ENCODE measurements at places on chromosomes 3 and 15.
A peak's percentile ranks its signal among the peaks of the same experiment; 100 is the strongest.

GRCh38 chr3:52181543-52181942 lies 16.4 kb upstream of the ALAS1 start:
- DNase-seq, result no peak

- DNase-seq, result no peak
Observed at GRCh38 chr3:189289251-189289650, 117.5 kb downstream of the TPRG1 start.

- no peak for DNase-seq
Observed at GRCh38 chr3:149662240-149662887, 4.5 kb upstream of the WWTR1 start.

DNA sequence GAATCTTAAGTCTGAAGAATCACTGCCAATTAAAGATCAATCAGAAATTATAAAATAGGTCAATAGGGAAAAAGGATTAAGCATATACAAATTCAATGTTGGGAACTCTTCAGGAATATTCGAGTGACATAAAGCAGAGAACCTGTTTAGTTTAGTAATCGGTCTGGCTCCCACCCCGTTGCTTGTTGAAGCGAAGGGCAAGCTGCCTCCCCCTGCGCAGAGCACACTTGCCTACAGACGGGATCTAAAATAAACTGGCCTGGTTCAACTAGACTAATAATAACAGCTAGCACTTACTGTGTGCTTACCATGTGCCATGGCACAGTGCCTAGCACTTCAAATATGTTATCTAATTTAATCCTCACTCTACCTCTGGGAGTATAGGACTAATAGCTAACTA lies 8.6 kb downstream of the SEMA6D start:
- DNase-seq, result no peak

DNA sequence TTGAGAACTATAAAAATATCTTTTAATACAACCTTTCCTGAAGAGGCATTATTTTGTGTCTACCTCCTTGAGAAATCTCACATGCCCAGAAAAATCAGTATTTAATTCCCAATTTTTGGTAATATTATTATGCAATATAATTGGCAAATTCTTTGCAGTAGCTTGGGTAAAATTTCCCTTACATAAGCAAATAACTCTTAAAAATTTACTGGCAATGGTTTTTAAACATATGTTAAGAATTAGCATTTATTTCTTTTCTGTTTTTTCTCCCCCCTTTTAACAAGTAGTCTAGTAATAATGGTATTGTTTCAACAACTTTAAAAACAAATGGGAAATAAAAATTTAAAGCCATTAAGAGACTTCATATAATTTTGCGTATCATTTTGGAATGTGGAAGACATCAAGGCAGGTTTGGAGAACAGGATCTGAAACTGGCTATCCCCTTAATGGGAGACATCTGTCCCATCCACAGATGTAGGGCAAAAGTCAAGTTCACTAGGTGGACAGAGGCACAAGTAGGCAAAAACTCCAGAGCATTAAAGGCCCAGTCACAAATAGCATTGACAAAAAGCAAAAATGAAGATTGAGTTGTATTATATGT lies 89.6 kb upstream of the AADACL2 start:
- no peak for DNase-seq

DNA sequence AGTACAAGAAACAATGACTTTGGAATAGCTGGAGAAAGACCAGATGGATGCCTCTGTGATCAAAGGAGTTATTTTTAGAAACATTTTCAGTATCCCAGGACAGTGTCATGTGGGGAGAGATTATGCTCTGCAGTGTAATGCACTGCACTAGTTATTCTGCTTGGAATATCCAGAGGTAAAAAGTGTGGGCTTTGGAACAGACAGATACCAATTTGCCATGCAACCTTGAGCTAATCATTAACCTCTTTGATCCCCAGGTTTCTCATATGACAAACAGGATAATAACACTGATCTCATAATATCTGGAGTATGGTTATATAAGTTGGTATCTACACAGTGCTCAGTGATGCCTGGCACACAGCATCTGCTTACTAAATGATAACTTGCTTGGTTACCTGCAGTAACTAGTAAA lies 12.2 kb upstream of the SLC7A14 start:
- no peak for DNase-seq

DNA sequence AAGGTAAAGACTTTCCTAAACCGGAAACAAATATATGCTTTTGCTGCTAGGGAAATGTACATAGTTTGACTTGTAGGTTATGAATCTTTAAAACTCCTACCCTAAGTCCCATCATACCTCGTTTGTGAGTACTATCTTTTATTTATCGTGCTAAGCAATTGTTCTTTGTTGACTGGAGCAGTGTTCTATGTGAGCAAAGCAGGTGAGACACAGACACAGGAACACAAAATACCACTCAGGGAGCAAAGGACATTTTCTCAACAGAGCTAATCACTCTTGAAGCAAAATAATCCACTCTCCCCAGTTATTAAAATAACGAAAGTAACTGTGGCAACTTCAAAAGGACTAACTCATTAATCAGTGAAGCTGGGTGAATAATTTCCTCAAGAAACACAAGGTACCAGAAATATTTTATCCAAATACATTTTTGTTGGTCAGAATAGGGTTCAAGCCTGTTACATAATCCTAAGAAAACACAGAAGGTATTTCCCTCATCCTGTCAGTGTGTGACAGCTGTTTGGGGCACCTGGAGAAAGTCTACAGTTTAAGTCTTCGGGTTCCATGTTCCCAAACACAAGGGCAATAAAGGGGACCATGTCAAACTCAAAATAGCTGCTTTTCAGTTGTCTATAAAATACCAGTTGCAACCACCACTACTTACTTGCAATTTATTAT lies 407.7 kb downstream of the FOXP1 start:
- DNase-seq, result no peak

GRCh38 chr3:174614036-174614435 lies 245.1 kb upstream of the NAALADL2 start:
- DNase-seq, result no peak

- peak; percentile 19 for DNase-seq
Observed at GRCh38 chr3:33787328-33788009, 11.0 kb upstream of the PDCD6IP start.

DNA sequence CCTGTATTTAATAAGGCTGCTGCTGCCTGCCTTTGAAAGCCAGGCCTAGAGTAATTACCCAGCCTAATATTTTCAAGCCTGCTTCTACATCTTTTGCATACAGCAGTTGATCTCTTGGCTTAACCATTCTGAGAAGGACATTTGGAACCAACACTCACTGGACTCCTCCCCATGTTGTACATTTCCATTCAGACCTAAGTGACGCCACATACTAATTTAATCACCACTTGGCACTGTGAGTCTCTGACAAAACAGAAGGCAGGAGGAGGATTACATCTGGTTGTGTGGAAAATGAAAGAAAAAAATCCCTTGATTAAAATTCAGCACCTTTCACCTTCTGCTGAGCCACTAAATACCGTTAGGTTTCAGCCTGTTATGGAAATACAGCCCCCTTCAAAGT lies 102.2 kb upstream of the ARRDC4 start:
- no peak for DNase-seq

Data from stimulated activated CD4-positive, alpha-beta T cell treated with anti-CD3 and anti-CD28 coated beads, TNF-alpha, amount 100 ng/mL, for 24 hours (primary cell).